ENCODE measurements at places on chromosomes 7 and 10. TPM values are rescaled to one million over a fixed set of nuclear protein-coding genes. Genes with fewer than 3 reads are reported as not detected.

Gene MTPN
- 83.3 TPM for total RNA-seq

Gene CALHM3
- total RNA-seq, result not detected

Gene TEX47
- not detected for total RNA-seq

Gene TSPAN33
- total RNA-seq, result 20.8 TPM

Gene DGKI
- total RNA-seq, result 5.6 TPM

Gene SPDYE3
- total RNA-seq, result not detected

DNA sequence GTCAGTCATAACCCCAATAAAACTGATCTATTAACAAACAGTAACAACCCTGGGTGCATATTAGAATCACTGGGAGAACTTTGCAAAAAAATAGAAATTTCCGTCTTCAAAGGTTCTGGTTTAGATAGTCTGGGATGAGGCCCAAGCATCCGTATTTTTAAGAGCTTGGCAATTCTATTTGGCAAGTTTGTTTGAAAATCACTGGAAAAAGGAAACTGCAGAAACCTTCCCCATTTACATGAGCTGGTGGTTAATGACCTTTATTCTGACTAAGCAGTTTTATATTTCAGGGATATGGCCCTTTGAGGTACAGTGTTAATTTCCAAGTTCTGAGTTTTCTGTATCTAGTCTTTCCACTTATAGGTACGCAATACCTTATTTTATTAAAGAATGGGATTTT lies 115.8 kb upstream of the PRR15 start:
- DNase-seq, result no peak

- DNase-seq, result no peak
These were observed 9.9 kb downstream of the PIP4K2A start for GRCh38 chr10:22704471-22704911.

DNA sequence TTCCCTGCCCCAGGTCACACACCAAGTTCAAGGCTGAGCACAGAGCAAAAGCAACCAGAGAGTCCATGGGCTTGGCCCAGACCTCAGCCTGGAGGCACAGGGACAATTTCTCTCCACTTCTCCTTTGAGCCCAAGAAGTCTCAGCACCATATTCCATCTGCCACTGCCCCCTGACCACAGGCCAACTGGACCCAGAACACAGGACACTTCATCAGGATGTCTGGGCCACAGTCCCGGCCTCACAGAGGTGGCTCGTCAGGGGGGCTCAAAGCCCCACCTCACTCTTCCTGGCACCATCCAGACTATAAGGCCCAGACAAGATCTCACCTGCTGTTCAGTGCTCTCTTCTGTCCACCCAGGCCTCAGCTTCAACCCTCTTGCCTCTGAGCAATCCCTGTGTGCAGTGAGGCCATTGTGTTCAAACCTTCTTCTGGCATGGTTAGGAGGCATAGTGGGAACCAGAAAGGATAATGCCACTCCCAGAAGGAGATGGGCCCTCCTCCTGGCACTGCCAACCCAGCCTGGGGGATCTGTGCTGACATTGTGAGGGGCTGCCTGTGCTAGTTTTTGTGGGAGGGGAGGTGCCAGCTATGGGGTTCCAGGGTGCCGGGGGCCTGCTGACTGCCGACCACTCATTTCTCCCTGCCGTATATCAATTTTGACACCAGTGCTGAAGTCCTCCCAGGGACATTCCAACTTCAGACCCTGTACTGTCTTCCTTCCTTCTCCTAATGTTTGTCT lies 49.7 kb upstream of the ANTXRL start:
- no peak for DNase-seq

DNA sequence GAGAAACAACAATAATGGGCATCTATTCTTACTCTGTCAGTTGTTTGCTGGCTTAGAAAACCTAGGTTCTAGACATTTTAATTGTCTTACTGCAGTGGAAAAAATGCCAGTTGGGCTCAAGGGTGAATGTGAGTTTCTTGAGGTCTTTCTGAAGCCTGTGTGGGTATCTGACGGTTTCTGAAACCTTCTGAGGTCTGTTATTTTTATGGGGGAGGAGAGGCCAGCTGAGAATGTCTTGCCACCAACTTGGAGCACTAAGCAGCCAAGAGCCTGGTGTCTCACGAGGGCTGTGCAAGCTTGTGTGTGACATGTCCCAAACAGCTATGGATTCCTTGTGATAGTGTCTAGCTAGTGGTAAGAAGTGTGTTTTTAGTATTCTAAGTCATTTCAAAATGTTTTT lies 24.2 kb upstream of the DDC start:
- DNase-seq, result no peak

GRCh38 chr7:130397758-130398073 lies 17.4 kb downstream of the CPA1 start:
- DNase-seq, result no peak

GRCh38 chr7:41661596-41661995 lies 41.3 kb downstream of the INHBA start:
- DNase-seq, result no peak

DNA sequence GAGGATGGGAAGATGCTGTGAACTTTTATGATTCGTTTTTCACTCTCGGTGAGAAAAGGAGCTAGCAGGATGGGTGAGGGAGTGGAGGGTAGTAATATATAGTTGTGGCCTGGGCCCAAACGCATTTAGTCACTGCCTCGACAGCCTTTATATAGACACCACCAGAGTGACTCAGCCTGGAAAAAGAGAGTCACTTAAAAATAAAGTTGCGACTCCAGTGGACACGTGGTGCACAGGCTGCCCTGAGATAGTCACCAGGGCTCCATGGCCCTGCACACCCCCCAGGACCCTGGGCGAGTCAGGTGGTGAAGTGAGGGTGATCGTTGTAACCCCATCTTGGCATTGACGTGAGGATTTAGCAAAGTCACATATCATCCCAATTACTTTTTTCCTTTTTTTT lies 106.7 kb downstream of the CUX1 start:
- no peak for DNase-seq
